ENCODE measurements at places on chromosomes 4 and X. TPM values are rescaled to one million over a fixed set of nuclear protein-coding genes. Genes with fewer than 3 reads are reported as not detected.

GRCh38 chr4:81030061-81030980, at the start of gene BMP3:
Gene BMP3 (plus strand): TSS chr4:81030708. CDS start chr4:81031285, 577 bp downstream.
- peak; percentile 74 for DNase-seq

Gene CD38
- 3.8 TPM for total RNA-seq

DNA sequence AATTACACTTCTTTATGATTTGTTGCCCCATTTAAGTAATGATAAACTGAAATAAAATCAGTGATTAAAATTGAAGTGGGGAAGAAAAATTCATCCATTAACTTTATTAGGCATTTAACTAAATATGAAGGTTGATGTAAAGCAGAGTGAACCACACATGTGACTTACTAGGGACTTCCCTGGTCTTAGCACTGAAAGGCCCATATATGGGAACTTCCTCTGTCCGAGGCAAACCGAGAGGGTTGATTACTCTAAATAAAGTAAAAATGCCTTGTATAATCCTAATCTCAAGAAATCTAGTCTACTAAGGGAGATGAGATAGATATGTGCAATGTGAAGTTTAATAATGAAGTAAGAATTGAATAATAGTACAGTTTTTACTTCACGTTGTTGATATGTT, 403.9 kb upstream of the RPS6KA3 start:
- no peak for DNase-seq

DNA sequence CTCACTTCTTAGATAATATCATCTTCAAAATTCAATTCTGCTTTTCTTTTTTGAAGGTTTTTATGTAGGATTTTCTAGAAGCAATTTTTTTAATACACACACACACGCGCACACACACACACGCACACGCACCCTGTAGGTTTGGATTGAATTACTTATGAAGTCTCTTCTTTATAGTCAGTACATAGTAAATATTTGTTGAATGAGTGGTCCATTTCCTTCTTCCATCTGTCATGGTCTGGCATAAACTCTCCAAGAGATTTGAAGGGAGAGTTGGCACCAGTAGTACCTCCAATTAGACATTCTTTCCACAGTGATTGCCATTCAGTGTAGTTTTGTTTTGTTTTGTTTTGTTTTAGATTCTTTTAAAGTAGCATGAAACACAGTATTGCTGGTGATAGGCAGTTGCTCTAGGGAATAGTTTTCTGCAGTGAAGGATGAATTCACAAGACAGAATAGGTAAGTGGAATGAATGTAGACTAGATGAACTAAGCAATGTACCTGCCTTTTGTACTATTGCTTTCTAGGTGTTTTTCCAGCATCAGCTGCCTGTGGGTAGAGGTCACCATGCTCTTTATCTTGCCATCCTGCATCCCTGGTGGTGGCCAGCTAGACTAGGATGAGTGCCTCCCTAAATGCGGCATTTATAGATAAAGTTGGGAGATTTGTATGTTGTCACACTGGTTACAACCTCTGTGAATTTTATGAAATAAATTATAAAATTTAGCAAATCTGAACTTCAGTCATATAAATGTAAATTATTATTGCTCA, 20.5 kb downstream of the PDLIM5 start:
- no peak for DNase-seq

DNA sequence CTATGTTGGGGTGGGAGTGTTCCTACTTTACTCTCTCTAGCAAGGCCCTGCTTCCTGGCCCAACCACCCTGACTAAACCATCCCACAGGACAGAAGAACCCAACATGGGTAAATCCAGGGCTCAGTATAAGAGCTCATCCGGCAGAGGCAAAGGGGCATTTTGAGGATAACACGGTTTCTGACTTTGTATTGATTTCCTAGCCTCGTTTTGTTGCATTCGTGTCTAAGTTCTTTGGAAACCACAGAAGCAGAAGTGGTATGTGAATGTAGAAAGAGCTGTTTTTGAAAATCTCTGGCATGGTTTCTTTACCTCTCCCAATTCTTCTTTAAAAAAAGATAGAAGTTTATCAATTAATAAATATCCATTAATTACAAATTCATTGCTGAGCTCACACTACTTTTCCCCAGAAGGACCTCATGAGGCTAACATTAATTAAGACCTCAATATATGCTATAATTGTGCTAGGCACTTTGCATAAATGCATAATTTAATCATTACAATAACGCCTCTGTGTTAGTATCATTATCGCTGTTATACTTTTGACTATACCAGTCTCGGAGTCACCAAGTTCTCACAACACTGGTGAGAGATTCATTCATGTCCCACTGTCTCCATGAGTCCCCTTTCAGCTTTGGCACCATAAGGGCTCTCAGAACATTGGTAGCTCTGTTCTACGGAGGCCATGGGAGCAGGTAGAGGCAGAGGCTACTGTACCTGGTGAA, 5.8 kb upstream of the CLNK start:
- DNase-seq, result no peak

Gene CT45A10
- total RNA-seq, result not detected

Gene FOXP3
- total RNA-seq, result not detected

Gene KLF8
- total RNA-seq, result 3.0 TPM

GRCh38 chr4:94603170-94603747, 151.5 kb downstream of the PDLIM5 start:
- no peak for DNase-seq

DNA sequence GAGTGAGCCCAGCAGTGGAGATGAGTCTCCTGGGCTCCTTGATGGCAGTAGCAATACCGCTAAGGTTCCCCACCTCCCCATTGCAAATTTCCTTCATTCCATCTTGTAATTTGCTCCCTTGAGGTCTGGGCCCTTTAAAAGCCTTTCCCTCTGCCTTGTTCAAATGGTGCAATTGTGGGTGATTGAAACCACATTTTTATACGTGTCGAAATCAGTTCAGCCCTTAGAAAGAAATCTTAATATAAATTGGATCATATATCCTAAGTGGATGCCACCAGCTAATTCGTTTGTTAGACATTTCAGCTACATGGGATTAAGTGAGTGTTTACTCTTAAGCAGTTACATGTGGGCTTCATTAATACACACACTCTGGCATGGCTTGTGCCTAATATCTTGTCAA, 68.6 kb downstream of the NHS start:
- no peak for DNase-seq

GRCh38 chr4:10007436-10007740, 13.9 kb downstream of the SLC2A9 start:
- no peak for DNase-seq

- DNase-seq, result no peak
Measured at GRCh38 chr4:182083671-182084410, 159.4 kb upstream of the TENM3 start.

DNA sequence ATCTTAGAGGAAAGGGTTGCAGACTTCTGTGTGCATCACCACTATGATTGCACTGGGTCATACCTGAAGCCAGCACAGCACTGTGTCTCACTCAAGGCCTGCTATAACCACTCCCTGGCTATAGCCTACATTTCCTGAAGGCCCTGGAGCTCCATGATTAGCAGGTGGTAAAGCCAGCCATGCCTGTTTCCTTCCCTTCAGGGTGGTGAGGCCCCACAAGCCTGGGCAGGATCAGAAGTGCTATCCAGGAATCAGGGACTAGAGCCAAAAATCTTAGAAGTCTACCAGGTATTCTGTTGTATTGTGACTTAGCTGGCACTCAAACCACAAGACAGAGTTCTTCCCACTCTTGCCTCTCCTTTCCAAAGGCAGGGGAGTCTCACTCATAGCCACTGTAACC, 734.6 kb downstream of the GLUD2 start:
- DNase-seq, result no peak

Gene ZCCHC12
- total RNA-seq, result 1.9 TPM

GRCh38 chr4:142547974-142548373, 298.1 kb downstream of the INPP4B start:
- no peak for DNase-seq

DNA sequence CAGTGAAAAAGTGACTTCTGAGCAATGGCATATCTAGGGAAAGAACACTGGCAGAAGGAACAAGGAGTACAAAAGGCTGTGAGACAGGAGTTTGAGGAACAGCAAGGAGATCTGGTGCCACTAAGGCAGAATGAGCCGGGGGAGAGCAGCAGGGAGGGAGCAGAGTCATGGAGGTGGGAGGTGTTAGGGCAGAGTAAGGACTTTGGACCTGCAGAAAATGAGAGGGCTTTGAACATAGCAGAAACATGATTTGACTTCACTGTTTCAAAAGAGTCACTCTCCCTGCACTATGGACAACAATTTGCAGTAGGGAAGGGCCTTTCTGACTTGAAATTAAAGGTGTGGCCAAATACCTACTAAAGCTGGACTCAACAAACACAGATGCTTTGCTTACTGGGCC, 356.2 kb downstream of the ADGRL3 start:
- DNase-seq, result no peak

GRCh38 chr4:71549516-71550160, 210.8 kb downstream of the SLC4A4 start:
- DNase-seq, result no peak

- no peak for DNase-seq
Measured at GRCh38 chrX:101749436-101749835, 89.8 kb upstream of the ARMCX2 start.

GRCh38 chrX:111355523-111356115, 56.4 kb downstream of the DCX start:
- DNase-seq, result no peak

Gene UNC5C
- 7.2 TPM for total RNA-seq

- DNase-seq, result no peak
Measured at GRCh38 chrX:153668423-153669173, 5.0 kb downstream of the PNCK start.

GRCh38 chr4:102789317-102789717, 28.5 kb upstream of the MANBA start:
- no peak for DNase-seq

Measured in mucosa of descending colon (tissue), 3 donors.